ENCODE measurements at places on chromosomes 11 and 22.

DNA sequence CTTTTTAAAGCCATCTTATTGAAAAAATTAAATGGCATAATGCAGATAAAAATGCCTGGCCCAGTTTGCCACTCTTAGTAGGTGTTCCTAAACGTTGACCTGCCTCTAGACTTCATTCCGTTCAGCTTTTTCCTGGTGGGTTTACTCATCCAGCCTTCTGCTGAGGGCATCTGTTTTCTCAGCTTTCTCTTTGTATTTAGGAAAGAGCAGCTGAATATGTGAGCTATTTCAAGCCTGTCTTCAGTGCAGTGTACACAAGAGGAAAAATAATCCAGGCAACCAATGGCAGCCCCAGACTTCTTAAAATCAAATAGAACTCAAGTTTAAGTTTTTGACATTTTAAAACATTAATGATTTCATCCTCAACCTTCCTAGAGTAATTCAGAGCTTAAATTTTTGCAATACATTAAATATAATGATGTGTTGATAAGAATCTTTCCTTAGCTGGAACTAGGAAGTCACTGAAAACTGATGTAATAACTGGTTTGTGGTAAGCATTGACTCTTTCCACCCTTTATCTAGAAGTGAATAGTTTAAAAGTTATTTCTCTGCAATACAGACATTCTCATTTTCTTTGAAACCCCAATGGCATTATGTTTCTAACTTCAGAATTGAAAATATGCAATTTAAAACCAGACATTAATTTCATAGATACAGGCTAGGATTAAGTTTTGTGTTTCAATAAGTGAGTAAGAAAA is 165.4 kb downstream of the AASDHPPT start:
- DNase-seq: no peak

GRCh38 chr11:101061606-101062005 is 68.0 kb downstream of the PGR start:
- DNase-seq: no peak

GRCh38 chr22:24807284-24807950 is 1.4 kb downstream of the SGSM1 start:
- no peak for DNase-seq

DNA sequence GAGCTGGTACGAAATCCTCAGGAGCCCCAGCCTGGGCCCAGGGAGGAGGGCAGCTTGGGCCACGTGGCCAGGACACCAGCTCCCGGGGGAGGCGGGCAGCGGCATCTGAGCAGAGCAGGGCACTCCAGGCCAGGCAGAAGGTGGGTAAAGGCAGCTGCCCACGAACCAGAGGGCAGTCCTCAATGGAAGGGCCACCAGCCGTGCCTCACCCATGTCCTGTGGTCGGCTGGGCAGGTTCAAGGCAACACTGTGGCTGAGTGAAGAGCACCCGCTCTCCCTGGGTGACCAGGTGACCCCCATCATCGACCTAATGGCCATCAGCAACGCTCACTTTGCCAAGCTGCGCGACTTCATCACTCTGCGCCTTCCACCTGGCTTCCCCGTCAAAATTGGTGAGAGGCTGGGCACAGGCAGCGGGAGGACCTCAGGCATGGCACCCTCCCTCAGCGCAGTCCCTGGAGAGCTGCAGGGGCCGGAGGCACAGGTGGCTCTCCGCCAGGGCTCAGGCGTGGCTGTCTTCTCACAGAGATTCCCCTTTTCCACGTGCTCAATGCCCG is 2.5 kb upstream of the SSH3 start:
- DNase-seq: no peak

DNA sequence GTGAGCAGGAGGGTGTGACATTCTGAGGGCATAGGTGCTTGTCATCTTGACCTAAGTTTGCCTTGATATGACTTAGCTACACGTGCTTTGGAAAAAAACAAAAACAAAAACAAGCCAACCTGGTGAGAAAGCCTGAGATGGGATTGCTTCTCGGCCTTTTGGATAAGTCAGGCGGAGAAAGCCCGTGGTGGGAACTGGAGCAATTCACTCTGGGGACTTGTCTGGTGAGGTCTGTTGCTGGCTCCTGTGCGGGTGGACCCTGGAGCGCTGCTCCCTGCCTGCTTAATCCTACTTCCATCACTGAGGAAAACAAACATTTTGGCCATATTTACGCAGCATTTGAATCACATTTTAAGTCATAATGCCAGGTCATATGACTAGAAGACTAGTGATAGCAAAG is 100.3 kb downstream of the SNX19 start:
- DNase-seq: no peak

DNA sequence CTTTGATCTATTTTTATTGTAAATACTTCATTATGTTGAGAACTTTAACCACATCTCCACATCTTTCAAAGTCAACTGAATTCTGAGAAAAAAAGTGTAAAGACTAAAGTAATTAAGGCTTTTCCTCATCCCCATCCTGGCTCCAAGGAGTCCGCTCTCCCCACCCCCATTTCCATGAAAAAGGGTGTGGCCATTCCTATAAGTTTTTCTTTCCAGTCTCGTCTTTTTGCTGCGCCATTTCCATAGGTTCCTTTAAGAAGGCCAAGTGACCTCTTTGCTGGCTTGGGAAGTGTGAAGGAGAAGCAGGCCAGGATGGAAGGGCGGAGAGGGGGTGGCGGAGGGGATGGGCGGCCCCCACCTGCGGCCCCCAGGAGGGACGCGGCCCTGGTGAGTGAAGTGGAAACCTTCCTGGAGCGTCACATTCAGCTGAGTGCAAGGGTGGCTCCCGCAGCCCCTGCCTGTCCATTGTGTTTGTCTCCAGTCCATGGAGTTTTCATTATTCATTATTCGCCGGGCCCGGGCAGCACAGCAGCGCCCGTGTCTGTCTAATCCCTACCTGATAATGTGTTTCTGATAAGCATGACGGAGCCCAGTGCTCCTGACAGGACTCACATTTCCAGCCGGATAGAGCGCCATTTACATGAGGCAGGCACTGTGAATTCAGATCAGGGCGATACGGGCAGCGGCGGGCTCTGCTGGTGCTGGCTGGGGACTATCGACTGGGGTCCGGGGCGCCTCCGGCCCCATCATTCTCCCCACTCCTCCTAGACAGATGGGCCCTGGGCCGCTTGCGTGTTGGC is 739.8 kb downstream of the OPCML start:
- no peak for DNase-seq

DNA sequence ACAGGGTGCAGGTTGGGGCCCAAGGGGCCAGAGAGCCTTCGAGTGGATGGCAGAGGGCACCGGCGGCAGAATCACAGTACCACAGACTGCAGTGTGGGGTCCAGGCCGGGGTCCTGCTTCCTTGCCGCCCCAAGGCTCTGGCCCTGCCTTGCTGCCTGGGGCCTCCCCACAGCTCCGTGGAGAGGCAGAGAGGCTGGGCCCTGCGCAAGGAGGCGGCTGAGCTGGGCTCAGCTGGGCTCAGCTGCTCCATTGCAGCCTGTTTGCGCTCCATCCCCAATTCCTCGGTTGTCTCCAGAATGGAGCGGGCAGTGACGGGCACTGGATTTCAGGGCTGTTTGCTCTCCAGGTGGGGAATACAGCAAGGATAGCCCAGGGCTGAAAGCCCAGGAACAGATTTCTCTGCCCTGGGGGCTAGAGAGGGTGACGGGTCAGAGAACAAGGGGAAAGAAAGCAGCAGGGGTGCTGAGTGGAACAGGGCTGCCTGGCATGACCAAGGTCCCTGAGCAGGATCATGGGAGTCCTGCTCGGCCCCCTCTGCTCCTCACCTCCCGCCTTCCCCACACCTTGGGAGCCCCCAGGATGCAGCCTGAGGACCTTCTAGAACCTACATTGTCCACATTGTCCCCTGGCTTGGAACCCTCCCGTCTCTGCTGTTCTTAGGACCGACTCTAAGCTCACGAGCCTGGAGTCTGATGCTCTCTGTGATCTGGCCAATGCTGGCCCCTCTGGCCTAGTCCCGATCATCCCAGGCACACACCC is 18.9 kb downstream of the MRGPRG start:
- DNase-seq: no peak

DNA sequence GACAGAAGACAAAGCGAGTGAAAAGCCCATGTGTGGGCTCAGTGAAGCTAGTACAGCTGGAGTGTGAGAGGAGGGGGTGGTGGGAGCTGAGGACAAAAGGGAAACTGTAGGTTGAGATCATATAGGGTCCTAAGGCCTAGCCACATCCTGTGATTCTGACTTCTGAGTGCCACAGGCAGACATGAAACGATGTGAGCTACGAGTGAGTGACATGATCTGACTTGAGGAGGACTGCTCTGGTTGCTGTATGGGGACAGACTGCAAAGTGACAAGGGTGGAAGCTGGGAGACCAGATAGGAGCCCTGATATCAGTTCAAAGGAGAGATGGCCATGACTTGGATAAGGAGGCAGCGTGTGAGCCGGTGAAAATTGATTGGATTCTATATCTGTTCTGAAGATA is 85.4 kb downstream of the MICAL2 start:
- DNase-seq: peak; percentile 24

- DNase-seq: no peak
These were observed 42.6 kb upstream of the SYT13 start for GRCh38 chr11:45328726-45329125.

GRCh38 chr11:62842171-62842741 is 2.9 kb upstream of the WDR74 start:
- DNase-seq: no peak

DNA sequence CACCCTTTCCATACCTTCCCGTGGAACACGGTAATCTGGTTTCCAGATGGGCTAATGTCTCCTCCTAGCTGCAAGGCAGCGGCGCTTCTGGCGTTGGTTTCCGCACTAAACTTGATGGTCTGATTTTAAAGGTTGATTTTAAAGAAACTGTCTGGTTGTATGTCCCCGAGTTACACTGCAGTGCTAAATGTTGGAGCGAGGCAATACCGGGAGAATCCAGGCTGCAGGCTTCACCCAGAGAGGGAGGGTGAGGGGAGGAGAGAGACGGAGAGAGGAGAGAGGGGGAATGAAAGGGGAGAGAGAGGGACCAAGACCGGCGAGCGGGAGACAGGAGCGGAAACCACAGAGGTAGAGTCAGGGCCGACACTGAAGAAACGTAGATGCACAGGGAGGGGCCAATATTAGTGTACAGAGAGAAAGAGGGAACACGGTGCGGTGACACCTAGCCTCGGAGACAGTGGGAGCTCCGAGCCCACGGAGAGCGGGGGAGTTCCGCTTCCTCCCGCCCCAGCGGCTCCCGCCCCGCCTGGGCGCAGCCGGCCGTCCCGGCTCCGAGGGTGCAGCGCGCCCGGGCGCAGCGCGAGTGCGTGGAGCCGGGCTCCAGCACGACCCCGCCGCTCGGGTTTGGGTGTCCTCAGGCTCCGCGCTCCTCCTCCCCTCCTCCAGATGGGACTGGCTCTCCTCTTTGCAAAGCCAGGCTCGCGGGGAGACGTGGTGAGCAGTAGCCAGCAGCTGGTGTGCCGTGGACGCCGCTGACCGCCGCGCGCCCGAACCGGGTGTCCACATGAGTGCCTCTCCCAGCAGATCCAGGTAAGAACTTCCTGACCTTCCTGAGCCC is 71.9 kb upstream of the GRAMD1B start:
- no peak for DNase-seq

GRCh38 chr11:105078283-105078682 is 33.1 kb upstream of the CARD16 start:
- no peak for DNase-seq

- DNase-seq: peak; percentile 51
These were observed 1.3 kb downstream of the FADD start for GRCh38 chr11:70204466-70204799.

DNA sequence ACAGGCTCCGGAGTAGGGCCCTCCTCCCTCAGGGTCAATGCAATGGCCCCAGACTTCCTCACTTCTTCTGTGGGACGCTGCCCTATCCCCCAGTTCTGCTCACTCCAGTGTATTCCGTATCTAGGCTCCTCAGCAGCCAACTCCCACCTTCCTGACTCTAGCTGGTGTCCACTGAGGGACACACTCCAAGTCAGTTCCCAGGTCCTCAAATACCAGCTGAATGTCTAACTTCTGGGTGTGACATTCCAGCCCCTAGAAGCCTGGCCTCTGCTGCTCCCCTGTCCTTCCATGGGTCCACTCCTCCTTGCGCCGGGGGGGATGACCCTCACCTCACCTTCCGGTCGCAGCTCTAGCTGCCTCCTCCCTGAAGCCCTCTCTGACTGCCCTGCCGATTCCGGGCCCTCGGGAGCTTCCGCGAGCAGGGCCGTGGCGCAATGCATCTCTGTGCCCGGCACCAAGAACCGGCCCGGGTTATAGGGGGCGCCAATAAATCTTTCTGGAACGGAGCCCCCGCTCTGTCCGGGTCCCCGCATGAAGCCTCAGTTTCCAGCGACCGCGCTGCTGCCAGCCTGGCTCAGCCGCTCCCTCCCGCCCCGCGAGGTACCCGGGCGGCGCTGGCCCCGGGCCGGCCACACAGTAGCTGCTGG is 15.4 kb downstream of the BAD start:
- peak; percentile 51 for DNase-seq

GRCh38 chr11:31617246-31617645 is 107.7 kb downstream of the ELP4 start:
- DNase-seq: no peak

DNA sequence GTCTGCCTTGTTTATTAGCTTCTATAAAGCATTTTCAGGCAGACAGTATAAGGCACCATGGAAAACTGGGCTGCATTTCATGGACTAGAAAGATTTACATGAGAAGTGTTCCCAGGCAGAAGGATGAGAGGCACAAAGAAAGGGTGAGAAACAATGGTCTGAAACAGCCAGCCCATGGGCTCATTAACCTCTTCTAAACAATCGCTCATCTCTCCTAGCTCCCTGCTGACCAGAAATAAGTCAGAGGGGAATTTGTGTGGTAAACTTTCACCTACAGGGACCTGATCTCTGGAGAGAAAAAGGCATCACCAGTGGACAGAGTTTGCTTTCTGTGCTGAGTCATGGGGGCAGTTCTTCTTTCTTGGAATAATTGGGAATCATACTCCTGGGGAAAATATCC is 51.8 kb upstream of the KIRREL3 start:
- DNase-seq: no peak

DNA sequence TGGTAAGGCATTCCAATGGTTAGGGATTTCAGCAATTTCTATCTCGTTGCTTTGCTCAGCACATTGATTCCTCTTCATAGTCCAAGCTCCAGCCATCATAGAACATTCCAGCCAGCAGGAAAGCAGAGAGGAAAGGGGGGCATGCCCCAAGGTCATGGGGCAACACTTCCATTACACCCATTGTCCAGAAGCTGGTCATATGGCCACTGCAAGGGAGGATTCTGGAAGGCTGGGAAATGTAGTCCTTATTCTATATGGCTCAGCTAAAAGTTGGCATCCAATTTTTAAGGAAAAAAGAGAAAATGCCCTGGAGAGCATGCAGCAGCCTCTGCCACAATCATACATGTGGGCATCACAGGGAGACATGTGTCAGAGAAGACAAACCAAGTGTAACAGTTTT is 47.1 kb upstream of the RCN1 start:
- DNase-seq: no peak

- no peak for DNase-seq
These were observed 277.4 kb upstream of the NARS2 start for GRCh38 chr11:78851878-78852586.

DNA sequence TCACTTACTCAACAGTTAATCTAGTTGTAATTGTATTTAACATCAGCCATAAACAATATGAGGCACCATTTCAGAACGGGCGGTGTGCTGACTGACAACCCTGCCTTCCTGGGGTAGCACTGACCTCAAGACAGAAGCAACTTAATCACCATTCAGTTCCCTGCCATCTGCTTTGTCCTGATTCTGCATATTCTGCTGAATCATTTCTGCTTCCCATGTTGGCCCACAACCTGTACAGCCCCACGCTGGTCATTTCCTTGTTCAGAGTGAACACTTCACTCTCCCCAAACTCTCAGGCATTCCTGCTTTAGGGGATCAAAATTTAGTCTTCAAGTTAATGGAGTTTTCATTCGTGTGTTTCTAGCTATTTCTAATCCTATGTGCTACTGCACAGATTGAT is 132.3 kb upstream of the ZBED5 start:
- DNase-seq: peak; percentile 40

- DNase-seq: no peak
These were observed 20.9 kb upstream of the NXPE4 start for GRCh38 chr11:114616516-114616915.
